Pulmonary artery endothelial cell (primary cell): ENCODE measurements at places on chromosomes 1 and 21. TPM values are rescaled to one million over a fixed set of nuclear protein-coding genes. Genes with fewer than 3 reads are reported as not detected.

The LIX1L gene
- 22.9 and 28.6 TPM in 2 replicates for total RNA-seq

- DNase-seq, result no peak
These were observed 71.0 kb upstream of the WDR26 start for GRCh38 chr1:224505454-224506093.

The TINAGL1 gene
- 373 and 383 TPM in 2 replicates for total RNA-seq

DNA sequence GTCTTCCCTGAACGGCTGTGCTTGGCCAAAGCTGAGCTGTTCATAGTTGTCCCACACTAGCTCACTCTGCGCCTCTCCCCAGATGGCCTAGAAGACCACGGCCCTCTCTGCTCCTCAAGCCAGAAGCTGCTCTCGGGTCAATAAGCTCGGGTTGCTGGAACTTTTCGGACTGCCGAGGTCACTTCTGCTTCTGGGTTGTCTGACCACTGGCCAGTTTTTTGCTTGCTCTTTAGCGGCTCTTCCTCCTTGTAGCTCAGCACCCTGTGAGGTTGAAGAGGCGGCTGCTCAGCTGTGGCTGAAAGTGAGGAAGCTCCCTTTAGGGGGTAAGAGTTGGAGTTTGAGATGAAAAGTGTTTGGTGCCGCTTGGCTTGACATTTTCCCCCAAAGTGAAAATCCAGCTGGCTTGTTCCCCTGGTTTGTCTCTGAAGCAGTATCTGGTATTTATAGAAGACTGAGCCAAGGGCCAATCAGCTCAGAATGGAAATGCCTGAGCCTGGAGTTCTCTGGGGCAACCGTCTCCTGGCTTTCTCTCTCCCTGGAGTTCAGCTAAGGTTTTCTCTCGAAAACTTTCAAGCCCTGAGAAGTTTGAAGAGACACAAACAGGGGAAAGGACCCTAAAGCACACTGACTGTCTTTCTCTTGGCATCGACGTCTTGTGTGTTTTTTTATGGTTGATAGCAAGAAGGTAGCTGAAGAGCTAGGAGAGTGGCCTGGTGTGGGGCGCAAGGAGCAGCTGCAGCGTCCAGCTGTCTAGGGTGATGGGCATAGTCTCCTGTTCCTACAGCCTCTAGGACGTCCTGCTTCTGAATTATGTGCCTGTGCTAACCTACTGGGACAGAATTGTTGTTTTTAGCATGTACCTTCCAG is 72.0 kb downstream of the SYT6 start:
- no peak for DNase-seq

DNA sequence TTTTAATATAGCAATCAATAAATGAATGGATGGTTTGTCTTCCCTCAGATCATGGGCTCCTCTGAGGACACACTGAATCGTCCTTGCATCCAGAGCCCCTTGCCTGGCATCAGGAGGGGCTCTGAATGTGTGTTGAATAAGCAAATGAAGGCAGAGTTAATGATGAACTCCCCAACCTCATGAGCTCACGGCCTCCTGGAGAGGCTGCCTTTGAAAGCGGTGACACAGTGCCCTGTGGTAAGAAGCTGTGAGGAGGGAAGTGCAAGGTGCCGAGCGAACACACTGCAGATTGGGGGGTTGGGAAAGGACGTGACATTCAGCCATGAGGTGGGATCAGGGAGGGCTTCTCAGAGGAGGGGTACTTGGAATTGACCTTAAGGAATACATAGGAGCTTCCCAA is 3.2 kb upstream of the PARS2 start:
- DNase-seq, result no peak

The GJA4 gene
- 17.6 and 29.6 TPM in 2 replicates for total RNA-seq

DNA sequence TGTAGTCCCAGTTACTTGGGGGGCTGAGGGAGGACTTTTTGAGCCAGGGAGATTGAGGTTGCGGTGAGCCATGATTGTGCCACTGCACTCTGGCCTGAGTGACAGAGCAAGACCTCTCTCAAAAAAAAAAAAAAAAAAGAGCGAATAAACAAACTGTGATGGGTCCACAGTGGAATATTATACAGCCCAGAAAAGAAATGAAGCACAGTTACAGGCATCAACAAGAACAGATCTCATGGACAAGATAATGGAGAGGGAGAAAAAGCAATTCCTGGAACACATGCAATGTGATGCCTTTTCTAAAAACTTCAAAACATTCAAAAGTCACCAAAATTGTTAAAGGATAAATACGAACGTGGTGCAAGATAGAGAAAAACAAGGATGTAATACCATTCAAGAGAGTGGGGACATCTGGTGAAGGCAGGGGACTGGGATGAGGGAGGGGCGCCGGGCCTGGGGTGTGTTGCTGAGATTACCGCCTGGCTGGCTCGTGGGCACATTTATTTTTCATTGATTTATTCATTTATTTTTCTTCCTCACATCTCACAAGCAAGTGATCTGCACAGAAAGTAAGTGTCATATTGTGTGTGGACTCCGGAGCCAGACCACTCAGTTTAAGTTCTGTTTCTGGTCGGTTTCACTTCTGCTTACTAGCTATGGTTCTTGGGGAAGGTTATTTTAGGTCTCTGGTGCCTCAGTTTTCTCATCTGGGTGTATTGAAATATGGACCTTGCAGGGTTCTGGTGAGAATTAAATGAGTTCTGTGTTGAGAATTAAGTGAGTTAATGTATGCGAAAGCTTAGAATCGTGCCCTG is 30.1 kb downstream of the ABCG1 start:
- no peak for DNase-seq

The CDK18 gene
- 0.18 TPM in 1 of 2 replicates, not detected in the other for total RNA-seq

- DNase-seq, result no peak
These were observed 8.4 kb downstream of the SNX27 start for GRCh38 chr1:151620286-151620685.

The TFAP2E gene
- total RNA-seq, result 0.07 TPM in 2 replicates

The CFHR4 gene
- total RNA-seq, result not detected in 2 replicates

- DNase-seq, result no peak
These were observed 22.8 kb downstream of the DHX9 start for GRCh38 chr1:182861994-182862393.

DNA sequence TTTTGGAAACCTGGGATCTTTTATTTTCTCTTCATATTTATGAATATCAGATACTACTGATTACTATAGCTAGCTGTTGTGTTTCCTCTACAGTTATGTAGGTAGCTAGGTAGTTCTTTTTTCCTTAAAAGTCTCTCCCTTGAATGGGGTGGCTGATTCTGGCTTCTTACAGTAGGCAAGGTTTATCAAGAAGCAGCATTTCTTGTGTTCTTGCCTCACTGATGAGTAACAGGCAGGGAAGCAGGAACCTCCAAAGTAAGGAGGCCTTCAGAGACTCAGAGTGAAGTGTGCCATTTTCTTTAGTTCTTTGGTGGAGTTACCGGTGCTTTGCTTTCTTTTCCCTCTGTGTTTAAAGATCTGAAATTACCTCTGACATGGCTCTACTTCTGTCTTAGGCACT is 56.0 kb downstream of the ZMYM4 start:
- DNase-seq, result no peak

GRCh38 chr21:35646606-35647005 is 413.7 kb downstream of the SETD4 start:
- no peak for DNase-seq

The LYPD8 gene
- not detected in 2 replicates for total RNA-seq

The RIPPLY3 gene
- not detected in 2 replicates for total RNA-seq

DNA sequence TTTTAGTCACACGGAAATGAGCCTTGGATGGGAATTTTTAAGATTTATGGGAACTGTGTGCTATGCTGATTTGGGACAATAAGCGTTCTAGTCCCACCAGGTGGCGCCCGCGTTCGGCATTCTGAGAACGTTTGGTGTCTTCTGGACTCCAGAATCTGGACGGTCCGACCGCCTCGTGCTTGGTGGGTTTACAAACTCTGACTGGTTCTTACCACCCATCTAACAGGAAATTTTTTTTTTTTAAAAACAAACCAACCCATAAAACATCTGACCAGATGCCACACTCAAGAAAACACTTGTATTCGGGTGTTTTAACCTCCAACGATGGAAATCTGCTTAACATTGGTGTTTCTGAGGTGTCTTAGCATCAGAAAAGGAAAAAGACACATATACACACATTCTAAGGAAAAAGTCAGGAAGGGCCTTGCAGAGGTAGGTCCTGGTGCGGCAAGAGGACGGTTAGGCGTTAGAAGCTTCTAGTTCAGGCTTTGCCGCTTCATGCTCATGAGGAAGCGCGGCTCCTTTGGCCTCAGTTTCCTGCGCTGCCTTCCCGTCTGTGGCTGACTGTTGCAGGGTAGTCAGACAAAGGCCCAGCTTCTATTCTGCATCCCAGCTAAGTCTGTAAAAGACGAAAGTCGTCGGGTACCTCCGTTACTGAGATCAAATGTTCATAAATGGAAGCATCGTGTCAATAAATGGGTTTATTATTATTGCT is 814 bp upstream of the DYRK3 start:
- peak; percentile 64 for DNase-seq

DNA sequence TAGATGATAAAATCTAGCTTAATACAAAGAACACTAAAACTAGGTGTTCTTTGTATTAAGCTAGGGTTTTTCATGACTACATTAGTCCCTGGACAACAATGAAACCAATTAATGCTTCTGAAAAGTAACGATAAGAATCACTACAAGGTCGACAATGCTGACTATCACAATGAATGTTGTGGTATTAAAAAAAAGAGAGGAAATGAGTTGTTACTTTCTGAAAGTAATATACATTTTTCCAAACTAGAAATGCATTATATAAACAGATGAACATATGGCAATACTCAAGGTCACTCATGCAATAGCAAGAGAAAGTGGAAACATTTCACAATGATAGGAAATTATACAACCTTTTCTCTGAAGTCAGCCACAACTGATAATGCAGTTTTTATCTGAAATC is 19.0 kb downstream of the DPH5 start:
- no peak for DNase-seq

GRCh38 chr1:225617956-225618355 is 35.0 kb downstream of the ENAH start:
- DNase-seq, result no peak

GRCh38 chr21:21722731-21723130 is 724.5 kb downstream of the NCAM2 start:
- no peak for DNase-seq

The KIF14 gene
- 7.3 and 15.5 TPM in 2 replicates for total RNA-seq

GRCh38 chr1:54239035-54239383 is 39.0 kb downstream of the MRPL37 start:
- no peak for DNase-seq

DNA sequence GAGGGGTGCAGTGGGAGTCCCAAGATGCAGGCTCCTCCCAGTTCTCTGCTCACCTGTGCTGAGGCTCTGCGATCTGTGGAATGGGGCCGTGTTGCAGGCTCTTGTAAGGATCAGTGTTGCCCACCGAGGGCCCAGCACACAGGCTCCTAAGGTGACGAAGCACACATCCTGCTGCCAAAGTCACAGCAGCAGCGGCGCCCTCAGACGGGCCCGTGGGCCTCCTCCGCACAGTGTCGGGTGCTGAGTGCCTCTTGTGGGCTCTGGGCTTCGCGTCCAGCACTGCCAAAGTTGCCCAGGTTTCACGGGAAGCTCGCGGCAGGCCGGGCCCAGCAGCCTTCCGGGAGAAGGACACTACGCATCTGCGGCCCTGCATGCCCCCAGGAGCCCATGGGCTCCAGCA is 72.1 kb upstream of the ABCG1 start:
- no peak for DNase-seq

- DNase-seq, result no peak
These were observed 35.7 kb downstream of the KCND3 start for GRCh38 chr1:111953797-111954196.
